Muscle of arm (tissue), 14 donors: ENCODE measurements at places on chromosomes 12 and 14. TPM values are rescaled to one million over a fixed set of nuclear protein-coding genes. Genes with fewer than 3 reads are reported as not detected.

The CIT gene
- polyA plus RNA-seq, result 19.8 TPM

The DBX2 gene
- polyA plus RNA-seq, result 0.07 TPM

The HEBP1 gene
- 41.4 TPM for polyA plus RNA-seq

The LRRC10 gene
- polyA plus RNA-seq, result not detected

The CPNE6 gene
- polyA plus RNA-seq, result not detected

The RPS6KA5 gene
- polyA plus RNA-seq, result 9.7 TPM

The DAO gene
- polyA plus RNA-seq, result not detected

The IFNG-AS1 gene
- 0.86 TPM for polyA plus RNA-seq

The KCNK13 gene
- polyA plus RNA-seq, result 0.41 TPM

GRCh38 chr14:101055106-101055662 is 151.7 kb upstream of the RTL1 start:
- no peak for DNase-seq

GRCh38 chr12:48122065-48122834 is 3.1 kb downstream of the PFKM start:
- no peak for DNase-seq

GRCh38 chr14:66069036-66069435 is 417.1 kb upstream of the CCDC196 start:
- DNase-seq, result no peak

- DNase-seq, result no peak
These were observed 2.1 kb downstream of the MYL6 start for GRCh38 chr12:56160193-56160763.

- no peak for DNase-seq
These were observed 86.6 kb downstream of the PAPLN start for GRCh38 chr14:73323896-73324399.

- DNase-seq, result no peak
These were observed at the start of gene RIPK3 for GRCh38 chr14:24339284-24340151. RIPK3 (minus strand) TSS chr14:24339991; CDS start chr14:24339826, 165 bp downstream.

DNA sequence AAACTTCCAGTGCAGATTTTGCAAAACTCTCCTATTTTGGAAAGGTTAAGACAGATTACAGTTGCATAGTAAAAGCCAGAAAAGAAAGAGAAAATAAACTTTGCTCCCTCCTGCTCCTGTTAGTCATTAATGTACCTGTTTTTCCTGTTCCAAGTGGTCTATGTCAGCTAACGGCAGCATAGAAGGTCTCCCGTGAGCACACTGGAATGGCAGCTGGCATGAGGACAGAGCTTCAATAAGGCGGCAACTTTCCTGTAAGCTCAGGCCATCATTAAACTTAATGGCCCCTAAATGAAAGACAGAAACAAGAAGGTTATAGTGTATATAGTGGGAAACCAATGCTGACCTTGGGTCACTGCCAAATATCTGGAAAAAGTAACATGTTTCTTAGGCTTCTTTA is 16.0 kb downstream of the EIF2B2 start:
- no peak for DNase-seq

DNA sequence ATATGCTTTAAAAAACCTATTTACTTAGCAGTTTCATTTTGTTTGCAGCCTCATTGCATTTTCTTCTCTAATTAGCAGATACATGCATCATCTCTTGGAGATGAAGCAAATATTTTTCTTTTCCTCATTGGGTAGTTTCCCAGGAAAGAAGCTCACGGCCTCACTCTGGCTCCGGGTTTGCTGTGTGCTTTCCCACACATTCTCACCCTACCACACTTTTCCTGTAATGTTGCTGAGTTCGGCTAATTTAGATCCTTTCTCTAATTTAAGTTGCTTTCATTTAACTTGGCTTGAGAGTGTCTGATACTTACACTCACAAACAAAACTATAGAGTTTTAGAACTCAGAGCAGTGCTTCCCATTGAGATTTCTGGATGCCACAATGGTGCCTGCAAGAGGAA is 928.2 kb downstream of the NRXN3 start:
- DNase-seq, result no peak

- peak; percentile 76 for DNase-seq
These were observed 1936.8 kb upstream of the SEL1L start for GRCh38 chr14:83470466-83470865.

DNA sequence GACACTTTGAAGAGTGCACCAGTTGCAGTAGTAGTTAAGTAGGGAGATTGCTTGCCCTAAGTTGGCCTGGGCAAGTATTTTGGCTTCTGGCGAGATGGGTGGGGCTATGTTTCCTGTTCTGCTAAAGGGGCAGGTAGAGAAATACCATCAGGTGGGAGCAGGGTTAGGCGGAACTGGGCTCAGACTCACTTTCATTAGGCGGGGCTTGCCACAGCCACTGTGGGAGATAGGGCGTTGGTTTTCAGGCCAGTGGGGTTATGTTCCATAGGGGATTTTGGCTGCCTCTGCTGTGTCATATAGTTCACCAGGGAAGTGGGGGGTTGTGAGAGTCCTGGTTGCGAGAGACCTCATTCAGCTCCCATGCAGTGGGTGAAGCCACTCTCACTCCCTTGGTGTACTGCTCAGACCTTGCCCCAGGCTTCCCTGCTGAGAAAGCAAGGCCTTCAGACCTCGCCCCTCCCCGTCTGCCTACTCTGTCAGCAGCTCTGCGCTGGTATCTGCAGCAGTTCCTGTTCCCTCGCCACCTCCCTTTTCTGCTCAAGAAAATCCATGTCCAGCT is 43.3 kb downstream of the AEBP2 start:
- DNase-seq, result no peak

- no peak for DNase-seq
These were observed 28.0 kb upstream of the TMCC3 start for GRCh38 chr12:94678379-94678778.

DNA sequence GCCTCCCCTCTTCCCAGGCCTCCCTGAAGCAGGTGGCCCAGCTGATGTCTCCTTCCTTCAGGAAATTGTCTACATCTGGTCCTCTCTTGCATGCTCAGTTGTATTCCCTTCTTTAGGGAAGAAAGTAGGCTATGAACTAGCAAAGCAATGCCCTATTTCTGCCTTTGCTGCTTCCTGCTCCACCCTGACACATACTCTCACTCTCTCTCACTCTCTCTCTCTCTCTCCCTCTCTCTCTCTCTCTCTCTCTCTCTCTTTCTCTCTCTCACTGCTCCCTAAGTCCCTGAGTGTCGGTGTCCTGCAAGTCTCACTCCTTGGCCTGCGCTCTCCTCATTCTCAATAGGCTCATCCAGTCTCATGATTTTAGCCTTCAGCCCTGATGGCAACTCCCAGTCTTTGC is 19.4 kb upstream of the PARP11 start:
- no peak for DNase-seq

- no peak for DNase-seq
These were observed 207.0 kb downstream of the PHETA1 start for GRCh38 chr12:111161898-111162297.

DNA sequence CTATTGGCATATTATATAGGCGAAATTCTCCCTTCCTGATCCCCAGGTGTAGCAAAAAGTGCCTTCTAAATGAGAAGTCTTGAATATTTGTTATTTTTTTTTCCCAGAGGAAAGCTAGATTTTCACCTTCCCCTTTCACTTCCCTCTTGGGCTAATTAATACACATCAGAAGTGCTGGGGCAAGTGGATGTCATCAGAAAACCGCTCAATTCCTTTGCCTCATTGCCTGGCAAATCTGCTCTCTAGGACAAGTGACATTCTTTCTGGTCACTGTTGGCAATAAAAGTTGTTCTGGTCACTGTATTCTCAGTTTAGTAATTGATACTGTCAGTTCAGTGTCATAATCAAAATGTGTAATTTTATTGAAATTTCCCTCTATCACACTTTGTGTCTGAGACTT is 174.5 kb downstream of the ETNK1 start:
- no peak for DNase-seq

DNA sequence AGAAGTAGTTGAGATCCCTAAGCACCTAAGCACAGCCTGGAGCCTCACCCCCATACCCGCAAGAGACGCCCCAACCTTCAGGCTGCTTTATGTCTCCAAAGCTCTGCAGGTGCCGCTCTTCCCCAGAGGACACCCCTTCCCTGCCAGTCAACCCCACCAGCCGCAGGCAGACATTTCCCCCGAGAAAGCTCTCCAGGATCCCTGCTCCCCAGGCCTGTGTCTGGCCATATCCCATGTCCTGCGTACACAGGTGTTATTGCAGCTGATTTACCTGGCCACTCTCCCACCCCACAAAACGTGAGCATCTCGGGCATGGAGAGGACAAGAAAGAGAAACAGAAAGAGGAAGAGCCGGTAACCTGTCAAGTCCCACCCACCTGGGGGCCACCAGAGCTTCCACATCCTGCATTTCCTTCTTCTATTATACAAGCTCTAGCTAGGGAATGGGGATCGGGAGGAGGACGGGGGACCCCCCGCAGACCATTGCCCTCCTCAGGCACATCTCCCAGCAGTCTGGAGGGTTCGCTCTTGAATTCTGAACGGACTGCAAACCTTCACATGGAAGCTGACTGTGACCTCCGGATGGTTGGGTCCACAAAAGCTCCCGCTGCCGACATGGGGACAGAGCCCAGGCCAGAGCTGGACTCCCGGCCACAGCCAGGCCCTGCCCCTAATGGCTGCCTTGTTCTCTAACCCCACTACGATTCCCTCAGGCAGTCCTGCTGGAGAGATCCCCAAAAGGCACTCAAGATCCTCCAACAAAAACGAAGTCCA is 17.6 kb downstream of the CCDC88C start:
- no peak for DNase-seq

DNA sequence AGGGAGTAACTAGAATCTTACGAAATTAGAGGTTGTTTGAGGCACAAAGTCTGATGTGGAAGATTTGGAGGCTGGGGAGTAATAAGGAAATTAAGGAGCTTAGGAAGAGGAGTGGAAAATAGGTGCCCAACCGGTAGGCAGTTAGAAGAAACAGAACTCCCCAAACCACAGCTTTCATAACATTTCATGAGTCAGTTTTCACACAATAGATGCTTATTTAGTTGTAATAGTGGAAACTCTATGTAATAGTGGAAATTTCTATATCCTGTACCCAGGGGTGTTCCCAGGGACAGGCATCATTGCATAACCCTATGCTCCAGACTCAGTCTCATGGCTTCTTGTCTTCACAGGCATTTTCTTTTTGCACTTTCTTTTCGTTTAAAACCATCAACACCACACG is 8.3 kb downstream of the C3AR1 start:
- DNase-seq, result no peak

DNA sequence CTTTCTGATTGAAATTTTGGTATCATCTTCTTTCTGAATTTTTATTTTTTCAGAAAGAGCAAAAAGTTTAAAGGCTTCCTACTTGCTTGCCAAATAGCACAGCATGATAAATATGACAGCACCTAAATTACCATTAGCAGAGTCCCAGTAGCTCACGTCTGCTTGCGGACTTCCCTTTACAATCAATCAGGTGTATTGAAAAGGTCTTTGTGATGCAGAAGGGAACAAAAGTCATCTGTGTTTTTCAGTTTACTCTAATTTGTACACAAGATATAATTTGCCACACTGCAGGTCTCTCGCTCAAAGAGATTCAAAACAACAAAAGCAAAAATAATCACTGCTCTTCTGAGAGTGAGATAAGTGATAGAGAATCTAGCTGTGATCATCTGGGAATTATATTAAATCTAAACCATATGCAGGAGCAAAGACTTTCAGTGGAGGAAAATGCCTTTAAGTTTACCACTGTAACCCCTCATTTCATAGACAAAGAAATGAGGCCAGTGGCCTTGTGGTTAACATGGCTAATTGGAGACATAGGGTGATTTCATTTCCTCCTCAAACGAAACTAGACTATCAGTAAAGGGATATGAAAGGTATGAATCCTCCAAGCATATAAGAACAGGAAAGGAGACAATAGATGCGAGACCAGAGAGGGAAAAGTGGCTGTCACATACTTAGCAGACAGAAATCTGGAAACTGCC is 240.8 kb upstream of the TMPO start:
- no peak for DNase-seq

GRCh38 chr12:15151161-15152091 is 69.8 kb downstream of the RERG start:
- DNase-seq, result peak; percentile 38

- DNase-seq, result no peak
These were observed 73.0 kb downstream of the IQSEC3 start for GRCh38 chr12:139585-139984.

GRCh38 chr12:49028666-49029275 is 10.2 kb upstream of the PRKAG1 start:
- no peak for DNase-seq

GRCh38 chr12:104136577-104136976 is 1.4 kb downstream of the NFYB start:
- DNase-seq, result peak; percentile 15

GRCh38 chr14:37992499-37992898 is 215.2 kb upstream of the SSTR1 start:
- no peak for DNase-seq

GRCh38 chr12:95549392-95550084 is 1.7 kb downstream of the USP44 start:
- DNase-seq, result no peak

DNA sequence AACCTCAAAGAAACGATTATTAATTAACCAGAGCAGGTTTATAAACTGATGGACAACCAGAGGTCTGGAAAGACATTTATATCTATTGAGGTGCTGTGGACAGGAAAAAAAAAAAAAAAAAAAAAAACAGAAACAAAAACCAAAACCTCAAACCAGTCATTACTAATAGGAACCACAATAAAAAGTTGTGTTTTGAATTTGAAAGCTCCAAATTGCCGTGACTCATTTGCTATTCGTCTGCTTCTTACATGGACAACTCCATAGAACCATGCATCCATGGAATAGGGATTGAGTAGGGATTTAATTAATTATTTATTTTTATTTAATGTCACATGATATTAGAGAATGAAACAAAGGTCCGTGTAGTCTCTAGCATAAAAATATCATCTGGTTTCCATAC is 134.1 kb upstream of the SSTR1 start:
- DNase-seq, result no peak

GRCh38 chr14:23209651-23210423 is 26.4 kb upstream of the SLC7A8 start:
- DNase-seq, result no peak

GRCh38 chr14:66038618-66039017 is 447.6 kb upstream of the CCDC196 start:
- peak; percentile 15 for DNase-seq

DNA sequence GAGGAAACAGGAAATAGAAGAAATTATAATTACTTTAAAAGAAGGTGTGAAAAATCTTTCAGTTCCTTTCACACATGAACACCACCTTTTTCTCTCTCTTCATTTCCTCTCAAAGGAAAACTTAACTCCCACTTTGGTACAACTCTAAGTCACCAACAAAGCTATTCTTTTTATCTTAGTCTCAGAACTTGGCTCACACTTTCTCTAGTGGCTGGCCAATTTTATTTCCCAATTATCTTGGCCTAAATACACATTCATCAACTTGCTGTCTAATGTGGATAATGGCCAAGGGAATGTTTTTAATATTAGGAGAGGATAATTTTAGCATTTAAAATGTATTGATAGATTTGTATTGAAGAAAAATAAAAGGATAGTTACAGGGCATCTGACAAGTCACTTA is 64.5 kb upstream of the NAV3 start:
- no peak for DNase-seq
